KBM-7 (cell line): ENCODE measurements at places on chromosomes 7 and 10.

GRCh38 chr7:158052381-158053060, 535.1 kb downstream of the PTPRN2 start:
- DNase-seq, result no peak

DNA sequence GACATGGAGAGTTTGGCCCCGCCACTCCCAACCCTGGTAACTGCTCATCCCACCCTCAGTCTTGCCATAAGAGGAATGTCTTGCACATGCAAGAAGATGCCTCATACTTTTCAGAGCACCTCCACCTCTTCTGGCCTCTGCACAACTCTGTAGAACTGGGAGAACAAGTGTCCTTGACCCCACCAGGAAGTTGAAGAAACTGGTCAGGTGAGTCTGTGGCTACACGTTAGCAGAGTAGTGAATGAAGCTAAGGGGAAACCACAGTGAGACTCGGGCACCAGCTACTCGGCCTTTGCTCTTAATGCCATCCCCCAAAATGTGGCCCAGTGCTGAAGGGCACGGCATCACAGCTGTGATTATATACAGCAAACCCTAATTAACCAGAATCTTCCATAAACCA, 110.1 kb downstream of the ARID5B start:
- no peak for DNase-seq

- no peak for DNase-seq
Measured at GRCh38 chr10:60463746-60464145, 74.1 kb upstream of the ANK3 start.

GRCh38 chr10:111072232-111072631, 4.6 kb upstream of the ADRA2A start:
- no peak for DNase-seq

- peak; percentile 8 for DNase-seq
Measured at GRCh38 chr7:29806208-29806994, at the start of gene WIPF3. WIPF3 (plus strand) TSS chr7:29806508; CDS start chr7:29834725, 28,217 bp downstream.

DNA sequence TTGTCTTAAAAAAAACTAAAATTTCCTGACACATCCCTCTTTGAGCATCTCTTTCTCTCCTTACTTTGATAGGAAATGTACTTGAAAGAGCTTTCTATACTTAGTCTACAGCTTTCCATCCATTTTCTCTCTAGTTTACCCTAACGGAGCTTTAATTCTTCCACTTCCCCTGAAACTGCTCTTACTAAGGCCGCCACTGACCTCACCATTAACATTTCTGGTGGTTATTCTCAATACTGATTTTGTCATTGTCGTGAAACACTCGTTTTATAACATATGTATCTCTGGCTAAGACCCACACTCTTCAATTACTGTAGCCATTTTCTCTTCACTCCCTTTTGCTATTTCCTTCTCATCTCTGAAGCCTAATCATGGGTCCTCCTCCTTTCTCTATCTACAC, 262.0 kb upstream of the FERD3L start:
- no peak for DNase-seq
